Stomach (tissue), 19 donors: ENCODE measurements at places on chromosomes 4 and X. TPM values are rescaled to one million over a fixed set of nuclear protein-coding genes. Genes with fewer than 3 reads are reported as not detected.

The CFAP47 gene
- total RNA-seq = not detected

The KIT gene
- total RNA-seq = 4.6 TPM

The DNASE1L1 gene
- 48.7 TPM for total RNA-seq

DNA sequence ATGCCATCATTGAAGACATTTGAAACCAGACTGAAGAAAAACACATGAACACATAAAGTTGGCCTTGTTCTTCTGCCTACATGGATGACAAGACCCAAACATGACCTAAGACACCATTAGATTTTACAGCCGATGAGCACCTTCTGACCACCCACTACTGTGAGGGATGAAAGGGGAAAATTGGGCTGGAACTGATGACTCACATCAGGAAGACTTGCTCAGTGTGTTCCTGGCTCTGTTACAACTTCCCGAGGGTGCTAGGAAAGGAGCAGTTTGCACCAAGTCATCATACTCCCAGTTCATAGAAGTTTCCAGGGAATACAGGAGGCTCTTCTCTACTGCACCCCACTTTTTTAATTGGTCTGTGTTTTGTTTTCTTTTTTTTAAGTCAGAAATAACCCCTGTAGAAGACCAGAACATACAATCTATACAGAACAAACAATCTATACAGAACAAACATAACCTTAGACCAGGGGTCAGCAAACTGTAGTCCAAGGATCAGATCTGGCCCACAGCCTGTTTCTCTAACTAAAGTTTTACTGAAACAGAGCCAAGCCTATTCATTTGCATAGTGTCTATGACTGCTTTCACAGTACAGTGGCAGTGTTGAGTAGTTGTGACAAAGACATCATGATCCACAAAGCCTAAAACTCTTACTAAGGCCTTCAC lies 25.3 kb downstream of the BTC start:
- no peak overlapping the region for H3K4me3 ChIP-seq
- H3K36me3 ChIP-seq = no peaks in the 10 kb centered on the region
- H3K27me3 ChIP-seq = no peaks in the 10 kb centered on the region

DNA sequence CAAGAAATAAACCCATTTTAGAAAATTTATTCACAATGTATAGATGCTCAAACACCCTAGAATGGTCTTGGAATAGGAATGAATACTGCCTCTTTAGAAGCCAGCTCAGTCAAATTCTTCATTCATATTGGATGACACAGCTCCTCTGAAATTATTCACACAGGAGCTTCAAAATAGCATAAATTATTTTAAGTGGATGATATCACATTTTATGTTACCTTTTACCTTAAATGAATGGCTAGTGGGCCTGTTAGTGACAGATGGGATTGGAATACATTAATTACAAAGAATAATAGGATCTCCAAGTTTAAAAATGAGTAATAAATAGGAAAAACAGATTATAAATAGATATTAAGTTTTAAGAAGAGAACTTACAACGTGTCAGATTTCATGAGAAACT lies 184.4 kb downstream of the GABRB1 start:
- no peak overlapping the region for H3K4me3 ChIP-seq
- DNase-seq = no peak
- H3K27me3 ChIP-seq = no peaks in the 10 kb centered on the region
- H3K36me3 ChIP-seq = no peaks in the 10 kb centered on the region
- H3K27ac ChIP-seq = no peak overlapping the region
- no peaks in the 10 kb centered on the region for H3K4me1 ChIP-seq

GRCh38 chr4:105944540-105944939 lies 49.3 kb downstream of the NPNT start:
- H3K4me3 ChIP-seq = no peak overlapping the region
- DNase-seq = no peak
- H3K27ac ChIP-seq = no peak overlapping the region
- H3K4me1 ChIP-seq = no peaks in the 10 kb centered on the region

DNA sequence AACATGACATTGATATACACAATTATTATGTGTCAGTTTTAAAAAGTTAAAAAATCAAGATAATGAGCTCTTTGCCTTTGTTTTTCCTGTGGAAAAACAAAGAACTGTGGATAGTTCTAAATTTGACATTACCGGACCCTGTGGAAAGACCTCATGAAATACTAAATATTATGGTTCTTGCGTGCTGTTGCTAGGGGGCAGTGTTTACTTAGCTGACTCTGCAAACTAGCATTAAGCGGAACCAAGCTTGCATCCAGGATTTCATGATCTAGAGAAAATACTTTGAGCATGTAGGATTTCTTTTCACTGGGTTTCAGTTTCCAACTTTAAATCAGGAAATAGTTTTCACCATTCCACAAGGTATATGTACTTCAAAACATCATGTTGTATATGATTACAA lies 33.6 kb downstream of the CLCN4 start:
- H3K4me3 ChIP-seq = no peak overlapping the region
- no peaks in the 10 kb centered on the region for H3K36me3 ChIP-seq
- H3K27ac ChIP-seq = no peak overlapping the region
- H3K27me3 ChIP-seq = peaks cover 5% of the 10 kb centered on the region

DNA sequence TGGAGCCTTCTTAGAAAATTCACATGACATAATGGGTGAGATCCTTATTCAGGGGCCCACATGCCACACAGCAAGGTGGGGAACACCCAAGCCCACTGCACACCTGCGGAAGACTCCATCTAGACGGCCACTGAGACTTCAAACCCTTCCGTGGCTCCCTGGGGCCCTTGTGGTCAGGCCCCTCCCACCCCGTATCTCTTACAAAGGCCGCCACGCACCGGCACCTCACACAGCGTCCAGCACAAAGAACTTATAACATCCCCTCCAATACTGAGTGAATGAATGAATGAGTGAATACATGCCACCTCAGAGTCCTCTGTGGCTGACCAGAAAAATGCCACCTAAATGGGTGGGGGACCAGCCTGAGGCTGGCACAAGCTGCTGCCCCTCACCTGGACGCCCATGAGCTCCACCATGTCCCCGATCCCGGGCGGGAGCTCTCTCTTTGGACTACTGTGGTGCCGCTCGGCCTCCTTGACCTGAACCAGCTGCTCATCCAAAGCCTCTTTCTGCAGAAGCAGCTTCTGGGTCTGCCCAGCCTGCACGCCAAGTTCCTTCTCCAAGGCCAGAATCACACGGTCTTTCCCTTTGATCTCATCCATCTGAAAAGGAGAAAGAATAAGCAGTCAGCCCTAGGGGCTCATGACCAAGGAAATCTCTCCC lies 66.9 kb upstream of the C4orf50 start:
- H3K27ac ChIP-seq = no peak overlapping the region
- no peak for DNase-seq
- no peaks in the 10 kb centered on the region for H3K36me3 ChIP-seq

GRCh38 chrX:34884817-34885216 lies 57.8 kb upstream of the FAM47B start:
- DNase-seq = no peak
- H3K27me3 ChIP-seq = no peaks in the 10 kb centered on the region
- H3K36me3 ChIP-seq = no peaks in the 10 kb centered on the region
- no peaks in the 10 kb centered on the region for H3K4me1 ChIP-seq
- H3K4me3 ChIP-seq = no peak overlapping the region

DNA sequence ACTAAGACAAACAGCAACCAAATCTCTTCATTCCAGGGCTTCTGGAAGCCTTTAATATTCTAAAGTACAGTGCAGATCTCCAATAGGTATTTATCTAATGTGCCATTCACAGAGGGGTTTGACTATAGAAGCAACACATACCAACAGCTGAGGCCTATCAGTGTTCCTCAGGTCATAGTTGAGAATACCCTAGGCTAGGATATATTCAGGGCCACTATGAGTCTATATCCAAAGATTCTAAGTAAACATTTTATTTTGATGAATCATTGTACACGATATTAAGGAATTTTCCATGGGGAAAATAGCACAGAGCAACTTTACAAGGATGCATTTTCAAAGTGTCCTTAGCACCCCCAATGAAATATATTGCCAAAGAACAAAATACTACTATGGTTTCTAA lies 9.7 kb downstream of the SMIM10 start:
- no peaks in the 10 kb centered on the region for H3K27me3 ChIP-seq
- no peaks in the 10 kb centered on the region for H3K4me1 ChIP-seq
- no peaks in the 10 kb centered on the region for H3K36me3 ChIP-seq
- no peak overlapping the region for H3K27ac ChIP-seq
- H3K4me3 ChIP-seq = no peak overlapping the region
